ENCODE measurements at places on chromosomes 12 and 14. TPM values are rescaled to one million over a fixed set of nuclear protein-coding genes. Genes with fewer than 3 reads are reported as not detected.

GRCh38 chr12:132153501-132154340 is 9.5 kb downstream of the NOC4L start:
- peak; percentile 53 for DNase-seq

DNA sequence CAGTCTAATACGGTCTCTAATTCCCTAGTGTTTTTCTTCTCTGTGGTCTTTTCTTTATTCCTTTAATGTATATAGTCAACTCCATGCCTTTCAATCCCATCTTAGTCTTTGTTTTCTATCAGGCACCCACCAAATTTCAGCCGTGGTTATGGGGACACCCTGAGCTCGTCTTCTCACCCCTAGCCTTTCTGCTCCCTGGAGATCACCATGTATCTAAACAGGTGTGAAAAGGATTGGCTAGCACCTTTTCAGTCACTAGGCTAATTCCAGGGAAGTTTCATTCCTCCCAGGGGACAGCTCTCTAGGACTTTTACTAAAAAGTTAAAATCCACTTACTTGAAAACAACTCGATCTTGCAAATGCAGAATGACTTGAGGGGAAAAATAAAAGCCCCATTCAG is 291.3 kb downstream of the ETNK1 start:
- no peak for DNase-seq

C3AR1 gene
- 11.1 TPM for total RNA-seq

GRCh38 chr12:26452511-26452910 is 257.1 kb downstream of the SSPN start:
- no peak for DNase-seq

SERPINA9 gene
- total RNA-seq, result not detected

- no peak for DNase-seq
These were observed 111.4 kb downstream of the ZFP36L1 start for GRCh38 chr14:68681256-68682011.

- DNase-seq, result no peak
These were observed 331.1 kb downstream of the GLT1D1 start for GRCh38 chr12:129184127-129184928.

- no peak for DNase-seq
These were observed 4.4 kb upstream of the GPHN start for GRCh38 chr14:66503532-66503931.

GRCh38 chr12:57156701-57157403 is 9.4 kb upstream of the LRP1-AS start:
- no peak for DNase-seq

DNA sequence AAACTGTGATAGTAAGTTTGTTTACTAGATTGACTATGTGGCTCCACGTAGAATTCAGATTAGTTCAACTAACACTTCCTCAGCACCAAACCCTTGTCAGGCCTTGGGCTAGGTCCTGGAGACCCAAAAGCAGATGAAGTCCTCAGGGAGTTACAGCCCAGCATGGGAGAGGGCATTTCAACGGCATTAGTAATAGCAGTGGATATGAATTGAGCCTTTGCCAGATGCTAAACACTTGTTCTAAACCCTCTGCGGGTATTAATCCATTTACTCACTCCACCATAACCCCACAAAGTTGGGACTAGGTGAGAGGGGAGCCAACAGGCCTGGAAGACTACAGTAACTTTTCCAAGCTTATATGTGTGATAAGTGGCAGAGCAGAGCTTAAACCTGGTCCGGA is 714.6 kb downstream of the DIO2 start:
- no peak for DNase-seq

IAPP gene
- not detected for total RNA-seq

- DNase-seq, result no peak
These were observed 90.9 kb upstream of the MANSC4 start for GRCh38 chr12:27870939-27871338.

- DNase-seq, result no peak
These were observed 64.1 kb upstream of the EGLN3 start for GRCh38 chr14:34014936-34015335.

- no peak for DNase-seq
These were observed 16.0 kb downstream of the RPS6KL1 start for GRCh38 chr14:74906925-74907521.

DNA sequence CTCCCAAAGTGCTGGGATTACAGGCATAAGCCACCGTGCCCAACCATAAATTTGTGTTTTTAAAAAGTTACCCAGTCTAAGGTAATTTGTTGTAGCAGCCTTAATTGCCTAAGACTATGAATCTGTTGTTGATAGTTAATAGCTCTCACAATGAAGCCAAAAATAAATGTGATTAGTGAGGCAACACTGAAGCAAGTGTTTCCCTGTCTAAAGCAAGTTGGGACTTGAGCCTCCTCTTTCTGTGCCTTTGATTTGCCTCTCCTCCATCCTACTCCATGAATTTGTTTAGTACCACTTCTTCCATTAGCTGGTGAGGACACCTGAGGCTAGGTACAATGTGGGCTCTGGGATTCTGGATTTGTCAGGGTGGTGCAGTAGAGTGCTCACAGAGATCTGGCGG is 36.8 kb downstream of the DAAM1 start:
- no peak for DNase-seq

OVCH1 gene
- total RNA-seq, result 2.4 TPM

CAPS2 gene
- total RNA-seq, result 56.4 TPM

GRCh38 chr12:52495389-52495788 is 2.3 kb upstream of the KRT6A start:
- DNase-seq, result no peak

DNA sequence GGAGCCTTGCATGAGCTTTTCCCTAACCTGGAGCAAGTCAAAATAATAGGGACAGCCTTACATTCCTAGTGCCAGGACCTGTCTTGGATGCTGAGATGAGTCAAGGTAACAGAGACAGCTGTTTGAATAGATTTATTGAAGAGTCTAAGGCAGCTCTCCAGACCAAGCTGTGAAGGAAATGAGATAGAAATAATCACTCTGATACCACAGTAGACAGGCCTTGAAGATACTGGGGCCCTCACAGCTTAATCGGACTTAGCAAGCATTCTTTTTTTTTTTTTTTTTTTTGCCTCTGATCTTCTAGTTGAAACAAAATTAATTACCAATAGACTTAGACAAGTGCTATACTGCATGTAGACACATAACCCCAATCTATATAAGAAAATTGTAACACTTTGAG is 3.1 kb upstream of the RNASE9 start:
- no peak for DNase-seq

GRCh38 chr14:48304729-48305128 is 629.3 kb upstream of the MDGA2 start:
- no peak for DNase-seq

CELA1 gene
- not detected for total RNA-seq

DNA sequence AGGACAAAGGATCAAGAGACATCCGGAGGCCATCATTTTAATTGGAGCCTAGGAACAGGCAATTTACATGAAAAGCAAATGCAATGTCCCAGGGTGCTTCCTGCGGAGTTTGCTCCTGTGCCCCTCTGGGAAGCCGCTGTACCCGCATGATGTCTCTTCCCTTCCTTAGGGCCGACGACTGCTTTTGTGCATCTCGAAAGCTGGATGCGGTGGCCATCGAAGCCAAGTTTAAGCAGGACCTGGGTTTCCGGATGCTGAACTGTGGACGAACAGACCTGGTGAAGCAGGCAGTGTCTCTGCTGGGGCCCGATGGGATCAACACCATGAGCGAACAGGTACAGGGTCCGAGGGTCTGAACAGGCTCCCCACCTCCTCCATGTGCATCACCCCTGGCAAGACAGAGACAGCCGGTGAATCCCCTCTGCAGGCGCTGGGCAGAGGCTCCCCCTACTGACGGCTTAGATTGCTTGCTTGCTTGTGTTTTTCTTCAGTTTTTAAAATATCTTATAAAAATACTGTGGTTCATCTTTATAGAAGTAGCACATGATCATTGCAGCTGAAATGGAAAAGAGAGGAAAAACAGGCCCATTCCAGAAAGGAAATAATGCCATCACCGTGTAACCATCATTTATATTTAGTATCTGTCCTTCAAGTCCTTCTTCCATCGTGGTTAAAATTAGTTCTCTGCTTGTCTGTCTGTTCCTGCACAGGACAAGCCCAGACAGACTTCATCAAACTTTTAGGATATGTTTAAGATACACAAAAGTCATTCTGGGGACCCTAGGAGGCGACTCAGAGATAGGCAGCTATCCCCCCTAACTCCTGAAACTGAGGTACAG is 75.4 kb upstream of the PWP1 start:
- DNase-seq, result peak; percentile 54

TAS2R8 gene
- 0.69 TPM for total RNA-seq

GRCh38 chr14:33377596-33378390 is 439.1 kb downstream of the NPAS3 start:
- no peak for DNase-seq

GALNT6 gene
- total RNA-seq, result 16.8 TPM

- DNase-seq, result no peak
These were observed 144.3 kb upstream of the FKBP4 start for GRCh38 chr12:2650261-2651067.

GRCh38 chr12:7959701-7960121 is 23.7 kb upstream of the SLC2A3 start:
- no peak for DNase-seq

DNA sequence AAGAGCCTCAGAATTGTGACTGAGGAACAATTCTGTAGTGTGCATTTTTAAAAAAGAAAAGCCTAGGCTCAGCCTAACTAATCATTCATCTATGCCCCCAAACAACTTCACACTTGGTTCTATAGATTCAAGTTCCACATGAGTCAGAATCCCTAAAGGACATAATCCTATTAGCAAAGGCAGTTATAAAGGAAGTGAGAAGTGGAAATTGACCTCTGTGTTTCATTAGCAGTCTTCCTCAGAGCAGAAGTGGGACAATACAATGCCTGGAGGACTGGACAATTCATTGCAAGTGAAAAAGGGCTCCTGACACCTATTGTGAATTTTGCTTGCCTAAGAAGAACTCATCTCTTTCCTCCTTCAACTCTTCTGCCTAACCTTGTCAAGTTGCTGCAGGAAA is 222.3 kb downstream of the PTPRO start:
- no peak for DNase-seq

DNA sequence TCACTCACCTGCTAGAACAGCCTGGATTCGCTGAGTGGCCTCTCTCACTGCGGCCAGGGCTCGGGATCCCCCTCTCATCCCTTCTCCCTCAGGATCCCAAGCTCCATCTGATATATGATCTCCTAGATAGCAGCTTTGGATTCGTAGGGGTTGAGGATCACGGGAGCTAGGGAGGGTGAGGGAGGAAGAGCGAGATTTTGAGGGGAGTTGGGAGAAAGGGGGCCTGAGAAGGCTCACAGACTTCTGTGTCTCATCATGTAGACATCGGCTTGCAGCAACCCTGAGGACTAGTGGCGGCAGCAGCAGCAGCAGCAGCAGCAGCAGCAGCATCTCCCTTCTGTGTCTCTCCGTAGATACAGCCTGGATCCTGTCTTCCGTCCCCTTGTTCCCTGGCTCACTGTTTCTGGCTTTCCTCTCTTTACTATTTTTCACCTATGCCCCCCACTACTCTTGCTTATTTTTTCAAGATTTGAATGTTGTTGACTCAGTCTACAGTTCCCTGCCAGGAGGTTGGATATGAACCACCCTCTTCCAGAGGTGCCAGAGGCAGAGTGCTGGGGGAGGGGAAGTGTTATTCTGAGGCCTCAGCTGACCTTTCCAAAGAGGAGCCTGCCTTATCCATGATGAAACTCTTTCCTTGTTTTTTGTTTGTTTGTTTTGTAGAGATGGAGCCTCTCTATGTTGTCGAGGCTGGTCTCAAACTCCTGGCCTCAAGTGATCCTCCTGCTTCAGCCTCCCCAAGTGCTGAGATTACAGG is at the start of gene CIROP:
TSS of gene CIROP (minus strand) at position 399 of the 757 bp plus-strand sequence. CDS start at position 330, 69 bp downstream.
- DNase-seq, result no peak

- DNase-seq, result no peak
These were observed 2.0 kb downstream of the FOXN4 start for GRCh38 chr12:109307051-109307450.

- DNase-seq, result no peak
These were observed 65.2 kb downstream of the EP400 start for GRCh38 chr12:132014915-132015280.

MDGA2 gene
- 38.6 TPM for total RNA-seq

DNA sequence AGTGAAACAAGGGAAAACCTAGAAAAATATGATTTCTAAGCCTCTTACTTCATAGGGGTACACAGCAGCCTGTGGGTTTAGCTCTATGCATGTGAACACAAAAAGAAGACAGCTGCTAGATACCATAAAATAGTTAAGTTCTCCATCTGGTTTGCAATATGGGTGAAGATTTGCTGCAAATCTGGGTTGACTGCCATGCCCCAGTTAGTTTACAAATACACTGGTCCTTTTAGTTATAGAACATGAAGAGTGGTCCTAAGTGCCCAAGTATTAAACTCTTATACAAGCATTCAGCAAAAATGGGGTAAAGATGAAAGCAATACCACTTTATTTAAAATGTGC is 176.1 kb downstream of the AEBP2 start:
- no peak for DNase-seq

PARP11 gene
- total RNA-seq, result 19.0 TPM

- DNase-seq, result no peak
These were observed 145.8 kb downstream of the KIF26A start for GRCh38 chr14:104284107-104284592.

GRCh38 chr14:71054706-71055105 is 147.4 kb downstream of the PCNX1 start:
- DNase-seq, result no peak

VAMP1 gene
- total RNA-seq, result 185 TPM

SYCP3 gene
- total RNA-seq, result 0.39 TPM

GRCh38 chr14:30496852-30497251 is 62.1 kb upstream of the G2E3 start:
- no peak for DNase-seq

GRCh38 chr12:49644620-49644994 is 21.2 kb downstream of the PRPF40B start:
- DNase-seq, result peak; percentile 86

- DNase-seq, result no peak
These were observed 110.0 kb downstream of the FOXG1 start for GRCh38 chr14:28876572-28876945.

DNA sequence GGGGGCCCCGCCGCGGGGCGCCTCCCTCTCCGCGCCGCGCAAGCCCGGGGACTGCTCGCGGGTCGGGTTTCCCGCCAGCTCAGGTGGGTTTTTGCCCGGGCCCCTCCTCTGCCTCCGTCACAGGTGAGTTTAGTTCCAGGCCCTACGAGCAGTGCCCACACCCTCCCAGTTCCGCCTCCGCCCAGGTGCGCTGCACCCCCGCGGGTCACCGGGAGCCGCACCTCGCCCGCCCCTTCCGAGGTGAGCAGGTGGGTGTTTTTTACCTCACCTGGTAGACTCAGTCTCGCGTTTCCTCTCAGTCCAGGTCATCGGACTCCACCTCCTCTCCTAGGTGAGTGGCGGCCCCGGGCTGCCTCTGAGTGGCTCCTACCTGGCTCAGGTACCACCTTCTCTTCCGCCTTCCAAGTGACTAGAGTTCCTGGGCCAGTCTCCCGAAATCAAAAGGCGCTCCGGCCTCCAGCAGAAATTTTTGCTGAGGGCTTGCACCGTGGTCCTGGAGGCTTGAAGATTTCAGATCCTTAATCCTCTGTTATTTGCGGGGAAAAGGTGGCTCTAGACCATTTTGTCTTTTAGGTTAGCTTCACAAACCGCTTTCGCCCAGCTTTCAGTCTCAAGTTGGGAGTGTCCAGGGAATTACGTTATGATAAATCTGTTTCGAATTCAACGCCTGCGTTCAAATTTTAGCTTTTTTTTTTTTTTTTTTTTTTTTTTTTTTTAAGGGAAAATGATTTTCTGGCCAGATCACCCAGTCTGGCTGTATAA is at the start of gene TMEM30B:
TSS of gene TMEM30B (minus strand) at position 153 of the 762 bp plus-strand sequence. CDS start 191 bp downstream, outside the sequence.
- no peak for DNase-seq

TAPBPL gene
- 5.7 TPM for total RNA-seq

RHOF gene
- 25.8 TPM for total RNA-seq

ZNF891 gene
- total RNA-seq, result 5.8 TPM

FAIM2 gene
- 925 TPM for total RNA-seq

INHBC gene
- total RNA-seq, result not detected

CRIP1 gene
- total RNA-seq, result 6.0 TPM

GRCh38 chr12:114726092-114726710 is 42.2 kb upstream of the TBX3 start:
- DNase-seq, result no peak

Measured in dorsolateral prefrontal cortex (tissue), 122 donors.